ENCODE measurements at places on chromosomes 2 and 18. TPM values are rescaled to one million over a fixed set of nuclear protein-coding genes. Genes with fewer than 3 reads are reported as not detected.
A peak's percentile ranks its signal among the peaks of the same experiment; 100 is the strongest.

DNA sequence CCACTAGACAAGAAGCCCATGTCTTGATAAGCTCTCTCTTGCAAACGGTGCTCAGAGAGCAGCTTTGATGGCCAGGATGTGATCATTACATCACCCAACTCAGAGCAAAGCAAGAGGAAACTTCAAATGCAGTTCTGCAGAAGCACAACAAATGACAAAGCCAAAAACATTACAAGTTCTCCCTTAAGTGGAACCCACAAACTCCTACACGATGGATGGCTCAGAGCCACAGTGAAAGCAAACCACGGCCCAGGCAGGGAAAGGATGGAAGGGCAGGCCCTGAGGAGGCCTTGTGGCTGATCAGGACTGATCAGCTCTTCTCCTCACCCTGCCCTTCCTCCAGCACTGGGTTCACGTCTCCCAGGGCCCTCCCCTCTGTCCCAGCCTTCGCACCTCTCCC, 326.4 kb downstream of the EIPR1 start:
- DNase-seq, result no peak

DNA sequence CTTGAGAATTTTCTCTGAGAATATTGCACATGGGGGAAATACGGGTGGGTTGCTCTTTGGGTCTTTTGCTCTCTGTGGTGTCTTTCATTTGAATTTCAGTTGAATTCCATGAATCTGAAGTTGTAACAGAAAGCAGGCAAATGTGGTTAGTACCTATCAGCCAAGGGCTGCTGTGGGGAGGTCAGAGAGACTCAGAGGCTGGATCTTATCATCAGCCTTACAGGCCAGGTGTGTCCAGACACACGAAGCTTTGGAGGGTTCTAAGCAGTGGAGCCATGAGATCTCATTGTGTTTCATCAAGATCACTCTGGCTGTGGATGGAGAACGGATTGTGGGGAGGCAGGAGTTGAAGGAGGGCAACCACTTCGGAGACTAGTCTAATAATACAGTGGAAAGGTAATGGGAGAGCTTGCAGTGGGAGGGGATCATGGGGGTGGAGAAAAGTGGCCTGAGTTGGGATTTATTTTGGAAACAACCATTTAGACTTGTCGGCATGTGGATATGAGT, 68.1 kb downstream of the GNAL start:
- no peak for DNase-seq

DNA sequence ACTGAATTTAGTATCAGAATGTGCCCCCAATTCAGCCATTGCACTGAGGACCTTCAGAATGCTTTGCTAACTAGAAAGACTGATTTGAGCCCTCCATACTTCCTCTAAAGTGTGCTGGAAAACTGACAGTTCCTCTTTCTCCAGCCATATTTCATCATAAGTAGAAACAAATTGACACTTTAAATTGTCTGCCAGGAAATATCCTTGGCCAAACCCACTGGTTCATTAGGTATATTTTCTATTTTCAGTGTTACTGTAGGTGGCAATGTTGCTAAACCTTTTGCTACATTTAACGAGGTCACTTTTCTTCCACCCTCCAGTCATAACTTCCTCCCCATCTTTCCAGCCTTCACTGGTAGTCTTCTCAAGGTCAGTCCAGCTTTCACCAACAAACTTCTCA, 21.5 kb downstream of the SP5 start:
- DNase-seq, result no peak

GRCh38 chr2:74499267-74499939, at the start of gene LBX2:
TSS of gene LBX2 (minus strand) at chr2:74499603. CDS start at chr2:74499537, 66 bp downstream.
- peak; percentile 40 for DNase-seq

GRCh38 chr18:76051396-76052226, 443.4 kb downstream of the ZNF516 start:
- DNase-seq, result no peak

- DNase-seq, result no peak
Observed at GRCh38 chr2:188078534-188078933, 213.1 kb upstream of the GULP1 start.

- DNase-seq, result peak; percentile 50
Observed at GRCh38 chr2:60549238-60549927, 4.1 kb downstream of the BCL11A start.

- DNase-seq, result peak; percentile 67
Observed at GRCh38 chr2:20350041-20350712, 467 bp downstream of the PUM2 start.

GRCh38 chr18:52824126-52824525, 484.1 kb downstream of the DCC start:
- no peak for DNase-seq

DNA sequence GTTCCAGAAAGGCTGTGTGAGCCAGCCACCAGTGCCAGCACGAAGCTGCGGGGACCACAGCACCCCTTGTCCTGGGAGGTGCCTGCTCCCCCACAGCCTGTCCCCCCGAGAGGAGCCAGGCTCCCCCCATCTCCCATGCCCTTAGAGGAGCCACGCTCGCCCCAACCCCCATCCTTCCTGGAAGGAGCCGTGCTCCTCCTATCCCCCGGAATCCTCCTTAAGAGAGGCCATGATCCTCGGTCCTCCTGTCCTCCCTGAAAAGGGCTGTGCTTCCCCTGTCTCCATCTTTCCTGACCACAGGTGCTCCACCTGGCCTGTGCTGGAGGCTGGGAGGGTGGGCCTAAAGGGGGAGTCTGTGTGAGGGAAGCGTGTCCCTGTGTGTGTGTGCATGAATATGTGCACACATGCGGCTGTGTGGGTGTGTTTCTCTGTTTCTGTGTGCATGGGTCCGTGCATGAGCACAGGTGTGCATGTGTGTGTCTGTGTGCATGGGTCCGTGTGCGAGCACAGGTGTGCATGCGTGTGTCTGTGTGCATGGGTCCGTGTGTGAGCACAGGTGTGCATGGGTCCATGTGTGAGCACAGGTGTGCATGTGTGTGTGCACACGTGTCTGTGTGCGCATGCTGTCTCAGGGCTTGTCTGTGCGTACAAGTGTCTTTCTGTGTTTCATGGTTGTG, 80.3 kb downstream of the RTP5 start:
- no peak for DNase-seq

- DNase-seq, result peak; percentile 12
Observed at GRCh38 chr2:241458687-241459086, 49.7 kb downstream of the STK25 start.

DNA sequence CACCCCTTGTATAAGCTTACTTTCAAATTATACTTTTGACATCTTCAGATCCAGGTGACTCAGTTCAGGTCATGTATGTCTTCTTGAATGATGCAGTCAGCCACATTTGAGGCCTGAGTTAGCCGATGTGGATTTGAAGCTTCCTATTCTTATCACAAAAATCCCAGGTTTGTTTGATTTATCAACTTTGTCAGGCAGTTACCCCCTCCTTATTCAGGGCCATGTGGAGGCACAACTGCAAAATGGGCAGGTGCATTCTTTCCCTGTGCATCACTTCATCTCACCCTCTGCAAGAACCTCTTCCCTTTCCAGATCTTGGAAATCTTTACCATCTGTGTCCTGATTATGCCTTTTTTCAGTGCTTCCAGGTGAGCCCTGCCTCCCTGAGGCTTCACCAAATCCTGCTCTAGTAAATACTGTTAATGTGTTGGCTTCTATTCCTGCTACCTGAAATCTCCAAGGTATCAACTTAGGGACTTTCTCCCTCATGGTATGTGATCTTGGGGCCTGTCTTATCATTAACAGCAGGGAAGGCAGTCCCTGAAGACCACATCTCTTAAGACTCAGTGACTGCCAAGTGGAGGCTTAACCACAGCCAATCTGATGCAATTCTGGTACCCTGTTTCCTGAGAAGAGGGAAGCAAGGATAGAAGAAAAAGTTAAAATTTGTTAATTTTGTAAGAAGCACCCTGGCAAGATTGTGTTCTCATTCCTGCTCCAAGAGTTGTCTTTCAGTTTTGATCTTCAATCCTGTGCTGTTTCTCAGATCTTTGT, 9.4 kb upstream of the ARHGAP28 start:
- no peak for DNase-seq

- DNase-seq, result no peak
Observed at GRCh38 chr2:24816404-24816803, 23.2 kb downstream of the CENPO start.

DNA sequence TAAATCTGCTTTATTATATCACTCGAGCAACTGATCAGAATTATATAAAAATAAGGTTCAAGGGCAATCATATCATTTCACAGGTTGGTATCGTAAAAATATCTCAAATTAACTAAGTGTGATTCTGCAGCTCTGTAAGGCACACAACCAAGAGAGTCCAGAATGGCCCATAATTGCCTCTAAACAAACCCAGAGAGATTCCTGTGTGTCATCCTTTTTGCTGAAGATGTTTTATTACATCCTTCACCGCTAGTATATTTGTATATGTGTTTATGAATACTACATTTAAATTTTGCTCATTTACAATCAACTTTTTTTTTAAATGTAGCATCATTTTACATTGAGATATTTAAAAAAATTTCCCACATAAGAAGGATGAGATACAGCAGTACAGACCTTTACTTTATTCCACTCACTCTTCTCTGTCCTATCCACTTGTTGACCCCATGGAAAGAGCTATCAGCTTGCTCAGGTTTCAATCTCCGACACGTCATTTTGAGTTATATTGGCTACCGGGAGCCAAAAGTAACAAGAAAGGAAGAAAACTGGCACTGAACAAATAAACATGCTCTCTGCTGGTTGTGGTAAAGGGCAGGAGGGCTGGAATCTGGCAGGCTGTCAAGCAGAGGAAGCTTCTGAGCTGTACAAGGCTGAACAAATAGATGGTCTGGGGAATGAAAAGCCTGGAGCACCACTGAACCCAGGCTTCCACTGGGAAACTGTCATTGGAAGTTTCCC, 23.1 kb downstream of the PLA2R1 start:
- peak; percentile 94 for DNase-seq

DNA sequence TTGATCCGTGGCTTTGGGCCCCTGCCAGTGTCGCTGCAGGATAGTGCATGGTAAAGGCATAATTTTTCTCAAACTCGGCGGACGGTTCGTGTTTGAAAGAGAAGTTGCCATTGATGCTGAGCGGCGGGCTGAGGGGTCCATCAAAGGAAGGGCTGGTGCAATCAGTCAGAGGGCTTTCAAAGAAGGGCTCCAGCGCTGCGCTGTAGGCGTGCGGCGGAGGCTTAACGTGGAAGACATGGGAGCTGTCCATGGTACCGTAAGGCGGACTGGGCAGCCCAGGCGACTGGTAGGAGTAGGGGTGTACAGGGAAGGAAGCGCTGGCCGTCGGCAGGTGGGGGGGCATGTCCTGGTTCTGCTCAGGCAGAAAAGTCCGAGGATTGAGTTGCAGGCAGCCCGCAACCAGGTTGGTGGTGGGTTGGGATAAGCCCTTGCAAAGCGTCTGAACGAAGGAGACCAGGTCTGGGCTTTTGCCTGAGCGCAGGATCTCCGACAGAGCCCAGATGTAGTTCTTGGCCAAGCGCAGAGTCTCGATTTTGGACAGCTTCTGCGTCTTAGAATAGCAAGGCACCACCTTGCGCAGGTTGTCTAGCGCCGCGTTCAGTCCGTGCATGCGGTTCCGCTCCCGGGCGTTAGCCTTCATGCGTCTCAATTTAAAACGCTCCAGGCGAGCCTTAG, 2.3 kb downstream of the NEUROD1 start:
- DNase-seq, result peak; percentile 71

GRCh38 chr2:6506361-6506794, 359.3 kb downstream of the CMPK2 start:
- no peak for DNase-seq

Gene CD226
- 0.91 TPM for total RNA-seq

Gene CCDC85A
- 0.74 TPM for total RNA-seq

Gene PCGF1
- total RNA-seq, result 42.1 TPM

Gene CPO
- not detected for total RNA-seq

Gene MAPRE3
- total RNA-seq, result 6.6 TPM

Measured in Daoy (cell line).